ENCODE measurements at places on chromosomes 4 and X. TPM values are rescaled to one million over a fixed set of nuclear protein-coding genes. Genes with fewer than 3 reads are reported as not detected.

- DNase-seq: no peak
Measured at GRCh38 chr4:73660808-73661207, 40.6 kb upstream of the RASSF6 start.

Gene FMR1
- total RNA-seq: 30.8 TPM

- DNase-seq: no peak
Measured at GRCh38 chr4:159018062-159018629, 84.7 kb upstream of the RAPGEF2 start.

DNA sequence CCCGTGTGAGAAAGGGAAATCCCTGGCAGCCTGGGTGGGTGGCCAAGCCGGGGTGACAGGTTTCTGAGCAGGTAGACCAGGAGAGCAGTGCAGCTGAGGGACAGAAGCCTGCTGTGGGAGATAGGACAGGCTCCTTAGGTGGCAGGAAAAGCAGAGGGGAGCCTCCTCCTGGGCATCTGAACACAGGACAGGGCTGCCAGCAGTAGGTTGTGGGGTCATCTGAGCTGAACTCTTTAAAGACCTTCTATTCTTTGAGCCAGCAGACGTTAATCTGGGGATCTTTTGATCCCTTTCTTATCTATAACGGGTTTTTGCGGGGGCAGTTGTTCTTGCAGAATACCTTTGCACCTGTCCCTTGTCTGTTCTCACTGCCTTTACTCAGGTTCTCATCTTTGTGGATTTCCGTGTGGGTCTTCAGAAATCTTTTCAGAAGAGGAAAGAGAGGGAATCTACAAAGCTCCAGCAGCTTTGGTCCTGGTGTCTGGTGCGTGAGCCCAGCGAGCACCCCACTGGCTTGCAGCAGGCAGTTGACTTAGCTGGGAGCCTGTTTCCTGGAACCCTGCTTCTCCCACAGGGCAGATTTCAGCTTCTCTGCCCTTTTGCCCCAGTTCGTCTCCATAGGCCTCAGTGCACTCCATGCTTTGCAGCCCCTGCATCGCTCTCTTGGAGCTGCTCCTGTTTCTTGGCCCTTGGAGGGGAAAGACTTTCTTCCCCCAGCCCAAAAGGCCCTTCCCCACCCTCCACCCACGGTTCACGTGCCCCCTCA, 35.8 kb upstream of the TADA2B start:
- DNase-seq: no peak
